A549 treated with Mapracorat at 1 μM for 4 hours (cell line): ENCODE measurements at places on chromosomes 13 and 19. TPM values are rescaled to one million over a fixed set of nuclear protein-coding genes. Genes with fewer than 3 reads are reported as not detected.

Gene GDF15
- 14.5 to 31.3 TPM (median 24.7 TPM) in 5 replicates for total RNA-seq

Gene C1QTNF9B
- not detected in 5 replicates for total RNA-seq

Gene KLK12
- not detected in 5 replicates for total RNA-seq

Gene C19orf73
- 1.2 to 2.4 TPM (median 1.6 TPM) in 5 replicates for total RNA-seq

Gene ATP12A
- total RNA-seq: not detected in 5 replicates

Gene KLK6
- total RNA-seq: 0.19 to 0.51 TPM (median 0.36 TPM) in 5 replicates

Gene ZNF829
- 0.30 to 0.44 TPM (median 0.34 TPM) in 5 replicates for total RNA-seq

Gene SHISA7
- total RNA-seq: not detected in 5 replicates

Gene CYP4F2
- total RNA-seq: 0.07 to 0.19 TPM (median 0.15 TPM) in 3 of 5 replicates, not detected in the others

Gene ZNF302
- 15.0 to 16.9 TPM (median 16.5 TPM) in 5 replicates for total RNA-seq

Gene PCDH17
- 0.02 to 0.03 TPM in 2 of 5 replicates, not detected in the others for total RNA-seq

Gene ZNF493
- 0.07 TPM in 1 of 5 replicates, not detected in the others for total RNA-seq

Gene PDE4A
- total RNA-seq: 3.5 to 4.7 TPM (median 4.3 TPM) in 5 replicates

Gene ZNF441
- total RNA-seq: not detected in 5 replicates

Gene MBD3L2
- total RNA-seq: not detected in 5 replicates

Gene ARRDC5
- not detected in 5 replicates for total RNA-seq

Gene APOC4
- total RNA-seq: not detected in 5 replicates

Gene ADM5
- total RNA-seq: 3.6 to 7.2 TPM (median 5.1 TPM) in 5 replicates

Gene PRRG2
- total RNA-seq: 0.44 to 1.1 TPM (median 0.75 TPM) in 5 replicates

Gene FCAR
- not detected in 5 replicates for total RNA-seq

Gene ZNF99
- total RNA-seq: not detected in 5 replicates

Gene SHD
- total RNA-seq: 0.07 TPM in 1 of 5 replicates, not detected in the others

Gene DLEU7
- total RNA-seq: not detected in 5 replicates

Gene SBK3
- total RNA-seq: 0.81 to 1.9 TPM (median 1.6 TPM) in 5 replicates

Gene ZNF154
- not detected in 5 replicates for total RNA-seq

Gene TYROBP
- total RNA-seq: not detected in 5 replicates

Gene LRFN3
- 12.9 to 23.3 TPM (median 21.0 TPM) in 5 replicates for total RNA-seq

Gene HNRNPA1L2
- total RNA-seq: 4.1 to 6.7 TPM (median 5.8 TPM) in 5 replicates

Gene CGB1
- not detected in 5 replicates for total RNA-seq

Gene CRB3
- 3.1 to 5.0 TPM (median 4.8 TPM) in 5 replicates for total RNA-seq

Gene GARIN5B
- 0.05 to 0.22 TPM (median 0.08 TPM) in 5 replicates for total RNA-seq

Gene PLPPR3
- total RNA-seq: 1.9 to 5.5 TPM (median 4.8 TPM) in 5 replicates

Gene CDC42EP5
- total RNA-seq: not detected in 5 replicates

Gene ZIC5
- 2.3 to 3.0 TPM (median 2.5 TPM) in 5 replicates for total RNA-seq

Gene GNG7
- total RNA-seq: 0.02 to 0.13 TPM (median 0.05 TPM) in 5 replicates

Gene ZNF563
- total RNA-seq: not detected in 5 replicates

Gene INSL3
- 0.33 to 0.85 TPM (median 0.60 TPM) in 5 replicates for total RNA-seq

Gene DOHH
- 10.9 to 21.1 TPM (median 17.4 TPM) in 5 replicates for total RNA-seq

Gene PSG6
- not detected in 5 replicates for total RNA-seq

Gene KCNJ14
- total RNA-seq: 0.77 to 2.1 TPM (median 1.1 TPM) in 5 replicates

Gene PCID2
- 37.9 to 42.0 TPM (median 40.1 TPM) in 5 replicates for total RNA-seq
